PC-3 (cell line): ENCODE measurements at places on chromosomes 3 and 15. TPM values are rescaled to one million over a fixed set of nuclear protein-coding genes. Genes with fewer than 3 reads are reported as not detected.

GRCh38 chr15:36370731-36371112 is 208.7 kb upstream of the CDIN1 start:
- H3K4me1 ChIP-seq: peaks cover 60% of the 10 kb centered on the region
- peak overlapping the region; percentile 87 for H3K27ac ChIP-seq
- peak overlapping the region; percentile 5; the same call in 1 of the 2 replicates for H3K4me3 ChIP-seq
- no peaks in the 10 kb centered on the region for H3K27me3 ChIP-seq

DNA sequence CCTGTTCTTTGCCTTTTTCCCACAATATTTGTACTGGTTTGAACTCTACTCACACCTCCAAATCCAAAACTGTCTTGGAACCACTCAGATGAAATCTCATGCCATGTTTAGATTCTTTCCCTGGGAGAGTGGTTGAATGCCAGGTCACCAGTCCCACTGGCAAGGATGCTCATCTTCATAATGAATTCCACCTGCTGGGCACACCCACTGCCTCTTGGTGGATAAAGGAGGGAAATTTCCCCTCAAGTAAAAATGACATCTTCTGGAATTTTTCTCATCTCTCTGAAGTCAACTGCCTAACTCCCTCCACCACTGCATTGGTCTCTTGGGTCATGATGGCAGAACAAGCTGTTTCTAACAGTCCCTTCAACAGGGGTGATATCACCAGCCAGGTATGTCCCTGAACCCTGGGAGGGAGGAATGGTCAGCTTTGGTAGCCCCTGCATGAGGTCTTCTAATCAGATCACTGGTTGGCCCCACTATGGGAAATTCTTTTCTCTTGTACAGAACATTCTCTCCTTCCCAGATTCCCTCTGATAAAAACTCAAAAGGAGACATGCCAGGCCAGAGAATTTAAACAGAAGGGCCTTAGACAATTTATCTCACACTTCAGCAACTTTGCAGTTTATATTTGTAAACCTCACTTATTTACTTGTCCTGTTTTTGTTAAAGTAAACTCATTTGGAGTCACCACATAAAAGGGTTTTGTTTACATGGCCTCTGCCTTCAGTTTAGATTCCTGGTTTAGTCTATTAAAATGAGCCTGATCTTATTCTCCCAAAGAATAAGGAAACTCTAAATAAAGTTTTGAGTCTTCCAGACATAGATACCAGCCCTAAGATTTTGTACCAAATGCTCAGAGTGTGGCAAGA is 143.4 kb downstream of the WNT5A start:
- no peak overlapping the region for H3K4me3 ChIP-seq
- no peak for DNase-seq
- no peak overlapping the region for H3K27ac ChIP-seq
- no peaks in the 10 kb centered on the region for H3K36me3 ChIP-seq
- no peaks in the 10 kb centered on the region for H3K27me3 ChIP-seq

- H3K4me3 ChIP-seq: no peak overlapping the region; the same call in 1 of the 2 replicates
- no peak overlapping the region for H3K27ac ChIP-seq
- H3K27me3 ChIP-seq: no peaks in the 10 kb centered on the region
- H3K36me3 ChIP-seq: no peaks in the 10 kb centered on the region
- no peak for DNase-seq
Measured at GRCh38 chr3:11638495-11639358, 5.0 kb downstream of the VGLL4 start.

DNA sequence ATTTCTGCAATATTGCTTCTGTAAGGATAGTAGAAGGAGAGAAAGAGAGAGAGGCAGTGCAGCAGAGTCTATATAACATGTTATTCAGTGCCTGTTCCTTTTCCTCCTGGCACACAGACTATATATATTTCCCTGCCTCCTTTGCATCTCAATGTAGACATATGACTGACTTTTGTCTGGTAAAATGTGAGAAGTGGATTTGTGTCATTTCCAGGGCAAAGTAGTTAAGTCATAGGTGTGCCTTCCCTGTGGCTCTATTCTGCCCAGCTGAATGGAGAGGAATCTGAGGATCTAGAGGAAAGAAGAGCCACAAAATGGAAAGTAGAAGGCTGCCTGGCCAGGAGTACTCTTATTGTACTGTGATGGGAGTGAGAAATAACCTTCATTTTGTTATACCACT is 54.6 kb upstream of the CADPS start:
- H3K4me3 ChIP-seq: no peak overlapping the region
- H3K27me3 ChIP-seq: no peaks in the 10 kb centered on the region
- H3K27ac ChIP-seq: no peak overlapping the region
- no peak for DNase-seq
- no peaks in the 10 kb centered on the region for H3K4me1 ChIP-seq

DNA sequence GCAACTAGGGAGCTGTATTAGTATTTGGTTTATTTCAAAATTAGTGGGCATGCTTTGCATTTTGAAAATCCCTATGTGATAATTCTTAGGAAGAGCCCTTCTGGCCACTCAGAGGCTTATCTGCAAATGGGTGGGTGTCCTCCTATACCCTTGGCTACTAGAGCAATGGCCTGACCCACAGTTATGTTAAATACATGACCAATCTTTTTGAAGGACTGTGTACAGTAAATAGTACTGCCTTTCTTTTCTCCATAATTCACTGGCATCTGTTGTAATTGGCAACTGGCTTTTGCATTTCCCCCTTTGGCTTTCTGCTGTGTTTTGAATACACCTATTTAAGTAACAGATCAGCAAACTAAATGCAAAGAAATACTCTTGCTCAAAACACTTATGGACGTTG is 175.4 kb downstream of the ANXA2 start:
- no peak overlapping the region for H3K27ac ChIP-seq
- DNase-seq: no peak
- no peaks in the 10 kb centered on the region for H3K4me1 ChIP-seq
- H3K4me3 ChIP-seq: no peak overlapping the region

DNA sequence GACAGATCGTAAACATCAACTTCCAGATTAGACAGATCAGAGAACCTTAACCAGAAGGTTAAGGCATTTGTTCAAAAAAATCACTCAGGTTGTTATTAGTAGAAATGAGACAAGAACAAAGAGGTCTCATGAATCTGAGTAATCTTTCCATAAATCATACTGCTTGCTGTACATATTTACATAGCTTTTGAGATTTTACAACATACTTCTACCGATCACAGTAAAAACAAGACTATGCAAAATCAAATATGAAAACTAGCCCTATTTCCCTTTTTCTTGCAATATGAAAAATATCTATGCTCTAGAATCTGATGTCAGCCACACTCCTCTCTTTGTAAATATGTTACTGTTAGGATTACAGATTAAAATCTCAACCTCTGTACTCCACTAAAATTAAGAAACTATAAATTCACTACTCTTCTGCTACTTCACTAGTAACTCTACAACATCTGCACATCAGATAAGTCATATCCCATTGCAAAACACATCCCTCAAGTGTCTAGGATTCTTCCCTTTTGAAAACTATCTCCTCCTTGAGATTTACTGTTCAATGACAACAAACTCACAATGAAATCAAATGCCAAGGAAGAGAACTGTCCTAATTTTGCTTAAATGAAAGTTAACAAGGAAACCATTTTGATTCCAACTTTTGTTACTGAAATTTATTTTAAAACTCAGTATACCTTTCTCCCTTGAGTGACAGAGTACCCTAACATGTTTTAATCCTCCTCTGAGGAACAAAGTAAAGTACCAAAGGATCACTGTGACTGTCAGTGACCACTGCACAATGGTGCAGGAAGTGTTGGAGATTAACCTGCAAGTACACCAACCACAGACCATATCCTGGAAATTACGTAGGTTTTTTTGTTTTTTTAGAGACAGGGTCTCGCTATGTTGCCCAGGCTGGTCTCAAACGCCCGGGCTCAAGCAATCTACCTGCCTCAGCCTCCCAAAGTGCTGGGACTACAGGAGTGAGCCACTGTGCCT is 12.8 kb downstream of the DCUN1D1 start:
- no peak for DNase-seq
- H3K36me3 ChIP-seq: peaks cover 13% of the 10 kb centered on the region; the same call in 1 of the 2 replicates
- peak overlapping the region; percentile 8; the same call in 1 of the 2 replicates for H3K27ac ChIP-seq
- H3K4me3 ChIP-seq: no peak overlapping the region
- peaks cover 43% of the 10 kb centered on the region for H3K4me1 ChIP-seq

GRCh38 chr3:106120356-106120755 is 251.5 kb upstream of the CBLB start:
- H3K4me1 ChIP-seq: peaks cover 68% of the 10 kb centered on the region
- no peaks in the 10 kb centered on the region for H3K36me3 ChIP-seq
- H3K27me3 ChIP-seq: no peaks in the 10 kb centered on the region
- no peak overlapping the region for H3K4me3 ChIP-seq
- peak; percentile 66 for DNase-seq
- H3K27ac ChIP-seq: peak overlapping the region; percentile 58

GRCh38 chr15:96264801-96265515 is 65.5 kb upstream of the NR2F2 start:
- H3K4me3 ChIP-seq: no peak overlapping the region
- no peaks in the 10 kb centered on the region for H3K36me3 ChIP-seq
- H3K4me1 ChIP-seq: peaks cover 42% of the 10 kb centered on the region
- H3K27me3 ChIP-seq: no peaks in the 10 kb centered on the region
- peak; percentile 78 for DNase-seq

DNA sequence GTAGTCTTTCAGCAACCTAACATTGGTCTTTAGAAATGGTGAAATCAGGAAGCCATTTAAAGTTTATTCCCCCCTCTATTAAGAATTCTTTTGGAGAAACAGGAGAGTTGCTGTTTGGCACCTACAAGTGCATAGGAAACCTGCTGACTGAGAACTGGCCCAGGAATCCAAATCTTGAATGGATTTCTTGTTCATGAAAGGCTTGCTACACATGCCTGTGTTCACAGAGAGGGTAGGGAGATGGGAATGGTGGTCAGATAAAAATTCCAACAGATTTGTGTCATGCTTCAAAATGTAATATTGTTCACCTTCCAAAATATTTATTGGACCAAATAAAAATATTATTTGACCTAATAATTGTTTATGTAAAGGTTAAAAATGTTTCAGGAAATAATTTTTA is 24.2 kb upstream of the ZPLD1 start:
- DNase-seq: peak; percentile 53
- no peaks in the 10 kb centered on the region for H3K27me3 ChIP-seq
- H3K4me3 ChIP-seq: no peak overlapping the region
- peaks cover 10% of the 10 kb centered on the region for H3K4me1 ChIP-seq
- H3K36me3 ChIP-seq: no peaks in the 10 kb centered on the region

DNA sequence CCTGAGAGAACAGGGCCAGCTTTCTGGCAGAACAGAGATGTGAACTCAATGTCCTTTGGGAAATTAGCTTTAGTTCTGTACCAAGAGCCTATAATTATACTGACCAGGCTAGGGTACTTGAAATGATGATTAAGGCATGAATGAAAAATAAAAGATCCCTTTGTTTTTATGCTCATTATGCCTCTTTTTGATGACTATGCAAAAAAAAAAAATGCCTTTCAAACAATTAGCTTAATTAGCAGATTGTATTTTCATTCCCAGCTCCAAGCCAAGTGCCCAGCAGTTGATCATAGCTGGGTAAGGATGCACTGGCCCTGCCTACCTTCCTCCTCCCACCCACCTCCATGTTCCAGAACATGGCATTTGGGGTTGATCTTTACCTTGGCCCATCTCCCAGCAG is 56.8 kb downstream of the LYZL4 start:
- H3K27ac ChIP-seq: no peak overlapping the region
- no peaks in the 10 kb centered on the region for H3K36me3 ChIP-seq
- no peak for DNase-seq
- H3K4me3 ChIP-seq: no peak overlapping the region
- H3K27me3 ChIP-seq: peaks cover 84% of the 10 kb centered on the region

- no peaks in the 10 kb centered on the region; the same call in 1 of the 2 replicates for H3K36me3 ChIP-seq
- peaks cover 45% of the 10 kb centered on the region for H3K4me1 ChIP-seq
- H3K4me3 ChIP-seq: peak overlapping the region; percentile 81; the same call in 1 of the 2 replicates
- no peaks in the 10 kb centered on the region for H3K27me3 ChIP-seq
- no peak overlapping the region; the same call in 1 of the 2 replicates for H3K27ac ChIP-seq
Measured at GRCh38 chr15:41773332-41773728, 954 bp upstream of the MAPKBP1 start.

DNA sequence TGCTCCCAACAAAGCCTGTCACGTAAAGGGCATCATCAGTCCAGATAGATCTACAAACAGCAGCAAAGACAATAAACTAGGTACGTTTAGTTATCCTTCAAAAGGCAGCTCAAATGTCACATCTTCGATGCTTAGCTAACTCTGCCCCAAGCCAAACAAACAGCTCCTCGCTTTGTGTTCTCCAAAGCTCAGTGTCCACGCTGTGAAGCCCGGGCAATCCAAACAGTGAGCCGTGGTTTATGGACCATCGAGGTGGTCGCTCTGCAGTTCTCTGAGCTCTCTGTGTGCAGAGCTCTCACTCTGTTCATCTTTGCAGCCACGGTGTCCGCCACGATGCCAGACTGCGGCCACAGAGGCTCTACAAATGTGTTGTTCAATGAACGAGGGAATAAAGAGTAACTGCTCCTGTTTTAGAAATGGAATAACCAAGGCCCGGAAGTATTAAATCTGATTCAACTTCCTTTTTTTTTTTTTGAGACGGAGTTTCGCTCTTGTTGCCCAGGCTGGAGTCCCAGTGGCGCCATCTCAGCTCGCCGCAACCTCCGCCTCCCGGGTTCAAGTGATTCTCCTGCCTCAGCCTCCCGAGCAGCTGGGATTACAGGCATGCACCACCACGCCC is 117.2 kb upstream of the FAM174B start:
- no peak overlapping the region for H3K4me3 ChIP-seq
- no peaks in the 10 kb centered on the region for H3K36me3 ChIP-seq
- no peaks in the 10 kb centered on the region for H3K27me3 ChIP-seq
- no peak overlapping the region for H3K27ac ChIP-seq

DNA sequence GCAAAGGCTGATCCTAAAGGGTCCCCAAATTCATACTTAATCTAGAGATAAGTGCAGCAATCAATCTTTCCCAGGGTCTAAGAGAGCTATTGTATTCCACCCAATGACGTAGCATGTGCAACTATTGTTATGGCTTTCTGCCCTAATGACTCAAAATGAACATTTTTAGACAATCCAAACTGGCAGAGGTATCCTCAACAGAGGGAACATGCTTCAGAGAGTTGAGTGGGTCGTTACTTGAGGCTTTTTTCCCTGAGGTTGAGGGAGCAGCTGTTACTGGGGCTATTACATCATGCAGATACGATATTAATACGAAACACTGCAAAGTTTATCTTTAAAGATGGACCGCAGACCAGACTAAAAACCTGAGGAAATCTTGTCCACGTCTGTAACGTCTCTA is 278.3 kb upstream of the WNT5A start:
- no peaks in the 10 kb centered on the region for H3K36me3 ChIP-seq
- H3K4me3 ChIP-seq: no peak overlapping the region
- H3K27ac ChIP-seq: no peak overlapping the region

The BSN gene
- total RNA-seq: 0.80 and 0.92 TPM in 2 replicates
